ENCODE measurements at places on chromosomes 4 and X.

DNA sequence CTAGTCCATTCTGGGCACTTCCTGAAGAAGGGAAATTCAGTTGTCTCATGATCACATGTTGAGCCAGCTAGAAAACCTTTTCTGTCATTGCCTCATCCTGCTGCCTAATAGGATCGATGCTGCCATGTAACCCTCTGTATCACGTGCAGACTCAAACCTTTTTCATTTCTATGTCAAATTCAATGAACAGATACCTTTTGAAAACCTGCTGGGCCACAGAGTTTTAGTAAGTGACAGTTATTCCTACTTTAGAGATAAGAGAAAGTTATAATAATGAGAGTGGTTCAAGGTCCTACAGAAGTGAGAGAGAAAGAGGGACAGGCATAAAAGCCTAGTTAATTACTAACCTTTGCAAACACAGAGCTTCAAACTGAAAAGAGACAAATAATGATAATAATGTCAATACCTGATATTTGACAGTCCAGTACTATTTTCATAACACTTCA is 46.0 kb downstream of the MAOA start:
- no peak for DNase-seq

GRCh38 chr4:168503652-168504362 is 7.0 kb downstream of the PALLD start:
- no peak for DNase-seq

DNA sequence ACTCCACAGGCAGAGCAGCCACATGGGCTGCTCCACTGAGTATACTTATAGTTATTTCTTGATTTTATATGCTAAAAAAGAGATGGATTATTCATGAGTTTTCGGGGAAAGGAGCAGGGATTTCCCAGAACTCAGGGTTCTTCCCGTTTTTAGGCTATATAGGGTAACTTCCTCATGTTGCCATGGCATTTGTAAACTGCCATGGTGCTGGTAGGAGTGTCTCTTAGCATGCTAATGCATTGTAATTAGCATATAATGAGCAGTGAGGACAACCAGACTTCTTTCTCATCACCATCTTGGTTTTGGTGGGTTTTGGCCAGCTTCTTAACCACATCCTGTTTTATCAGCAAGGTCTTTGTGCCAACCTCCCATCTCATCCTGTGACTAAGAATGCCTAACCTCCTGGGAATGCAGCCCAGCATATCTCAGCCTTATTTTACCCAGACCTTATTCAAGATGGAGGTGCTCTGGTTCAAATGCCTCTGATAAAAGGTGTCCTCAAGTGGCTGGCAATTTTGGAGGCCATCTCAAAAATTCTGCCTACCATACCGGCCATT is 213.0 kb upstream of the VEGFC start:
- no peak for DNase-seq

DNA sequence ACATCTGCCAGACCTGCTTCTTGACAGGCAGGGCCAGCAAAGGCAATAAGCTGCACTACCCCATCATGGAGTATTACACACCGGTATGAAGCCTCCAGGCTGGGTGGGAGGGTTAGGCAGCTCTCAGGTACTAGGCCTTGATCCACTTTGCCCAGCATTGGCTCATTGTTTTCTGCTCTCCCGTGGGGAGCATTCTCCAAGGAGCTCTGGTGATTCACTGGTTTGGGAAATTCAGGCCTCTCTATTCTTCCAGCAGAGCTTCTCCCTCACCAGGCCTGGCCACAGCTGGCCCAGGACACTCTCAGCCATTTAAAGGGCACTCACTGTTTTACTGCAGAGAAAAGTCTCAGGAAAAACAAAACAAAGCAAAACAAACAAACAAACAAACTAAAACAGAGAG is 33.0 kb downstream of the DRP2 start:
- DNase-seq, result no peak

GRCh38 chr4:85210353-85210752 is 243.9 kb upstream of the WDFY3 start:
- no peak for DNase-seq

GRCh38 chrX:29470030-29470429 is 745.3 kb upstream of the MAGEB2 start:
- no peak for DNase-seq

Measured in T47D (cell line).